Activated gamma-delta T cell (primary cell): ENCODE measurements at places on chromosomes 1 and 21.

GRCh38 chr1:21332554-21333311 is 42.5 kb upstream of the ECE1 start:
- no peak for DNase-seq

- no peak for DNase-seq
These were observed 55.0 kb downstream of the CNIH3 start for GRCh38 chr1:224671076-224671475.

GRCh38 chr1:216651826-216652418 is 71.3 kb downstream of the ESRRG start:
- DNase-seq = no peak

- no peak for DNase-seq
These were observed 35.5 kb upstream of the IRF2BP2 start for GRCh38 chr1:234645474-234645953.

DNA sequence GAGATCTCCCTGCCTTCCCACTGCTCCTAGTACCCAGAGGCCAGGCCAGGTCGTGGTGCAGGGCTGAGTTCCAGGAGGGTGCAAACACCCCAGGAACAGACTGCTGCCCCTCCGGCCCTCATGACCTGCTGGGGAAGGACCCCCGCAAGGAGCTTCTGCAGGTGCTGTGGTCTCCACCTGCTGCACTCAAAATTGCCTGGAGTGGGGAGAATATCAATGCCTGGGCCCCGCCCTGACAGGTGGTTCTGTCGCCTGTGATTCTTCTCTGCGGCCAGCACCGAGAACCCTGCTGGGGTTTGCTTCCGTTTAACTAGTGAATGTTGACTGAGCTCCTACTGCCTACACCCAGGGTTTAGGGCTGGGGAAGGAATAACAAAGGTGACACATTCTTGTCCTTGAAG is 2.1 kb upstream of the TFF3 start:
- no peak for DNase-seq

DNA sequence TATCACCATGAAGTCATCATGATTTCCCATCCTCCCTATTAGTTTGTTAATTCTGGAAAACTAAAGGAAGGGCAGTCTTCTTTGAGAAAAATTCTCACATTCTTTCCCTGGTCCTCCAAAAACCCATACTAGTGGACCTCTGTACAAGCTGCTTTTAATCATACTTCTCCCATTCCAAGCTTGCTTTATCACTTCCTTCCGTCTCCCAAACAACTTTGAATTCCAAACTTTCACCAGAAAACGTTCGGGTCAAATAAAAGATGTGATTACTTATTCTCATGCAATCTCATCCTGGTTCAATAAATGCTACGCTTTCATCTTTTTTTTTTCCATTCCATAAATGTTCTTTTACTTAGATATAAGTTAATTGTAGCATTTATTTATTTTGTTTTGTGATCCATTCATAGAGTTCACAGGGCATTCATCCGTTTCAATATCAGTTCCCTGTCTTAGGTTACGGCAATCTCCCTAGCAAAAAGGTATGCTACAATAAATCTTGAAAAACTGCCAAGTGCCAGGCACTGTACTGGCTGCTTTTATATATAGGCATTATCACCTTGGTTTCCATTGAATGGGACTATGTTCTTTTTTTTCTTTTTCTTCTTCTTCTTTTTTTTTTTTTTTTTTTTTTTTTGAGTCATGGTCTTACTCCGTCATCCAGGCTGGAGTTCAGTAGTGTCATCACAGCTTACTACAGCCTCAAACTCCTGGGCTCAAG is 100.2 kb upstream of the GREM2 start:
- DNase-seq = no peak

DNA sequence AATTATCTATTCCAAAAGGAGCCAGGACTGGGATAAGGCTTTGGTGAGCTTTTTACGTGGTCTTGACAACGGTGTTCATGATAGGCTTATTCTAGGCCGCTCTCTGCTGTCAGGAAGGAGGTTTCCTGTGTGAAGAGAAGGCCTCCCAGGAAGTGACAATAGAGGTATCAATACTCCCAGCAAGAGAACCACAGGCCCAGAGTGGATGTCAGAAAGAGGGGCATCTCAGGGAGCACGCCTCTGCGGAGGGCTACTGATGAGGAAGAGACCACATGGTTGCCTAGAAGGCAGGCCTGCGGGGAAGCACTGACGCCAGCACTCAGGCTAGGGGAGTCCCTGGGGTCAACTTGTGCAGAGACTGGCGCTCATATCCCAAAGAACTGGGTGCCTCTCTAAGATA is 60.4 kb downstream of the ITPKB start:
- peak; percentile 24 for DNase-seq

- no peak for DNase-seq
These were observed 453 bp upstream of the TTLL10 start for GRCh38 chr1:1173061-1173792.

- DNase-seq = no peak
These were observed 147.8 kb upstream of the ATP1B1 start for GRCh38 chr1:168958562-168959289.

- no peak for DNase-seq
These were observed 55.9 kb downstream of the SETD4 start for GRCh38 chr21:36004441-36004840.

GRCh38 chr1:184633785-184634184 is 120.9 kb downstream of the EDEM3 start:
- DNase-seq = no peak
